ENCODE measurements at places on chromosomes 7 and 10. TPM values are rescaled to one million over a fixed set of nuclear protein-coding genes. Genes with fewer than 3 reads are reported as not detected.

DNA sequence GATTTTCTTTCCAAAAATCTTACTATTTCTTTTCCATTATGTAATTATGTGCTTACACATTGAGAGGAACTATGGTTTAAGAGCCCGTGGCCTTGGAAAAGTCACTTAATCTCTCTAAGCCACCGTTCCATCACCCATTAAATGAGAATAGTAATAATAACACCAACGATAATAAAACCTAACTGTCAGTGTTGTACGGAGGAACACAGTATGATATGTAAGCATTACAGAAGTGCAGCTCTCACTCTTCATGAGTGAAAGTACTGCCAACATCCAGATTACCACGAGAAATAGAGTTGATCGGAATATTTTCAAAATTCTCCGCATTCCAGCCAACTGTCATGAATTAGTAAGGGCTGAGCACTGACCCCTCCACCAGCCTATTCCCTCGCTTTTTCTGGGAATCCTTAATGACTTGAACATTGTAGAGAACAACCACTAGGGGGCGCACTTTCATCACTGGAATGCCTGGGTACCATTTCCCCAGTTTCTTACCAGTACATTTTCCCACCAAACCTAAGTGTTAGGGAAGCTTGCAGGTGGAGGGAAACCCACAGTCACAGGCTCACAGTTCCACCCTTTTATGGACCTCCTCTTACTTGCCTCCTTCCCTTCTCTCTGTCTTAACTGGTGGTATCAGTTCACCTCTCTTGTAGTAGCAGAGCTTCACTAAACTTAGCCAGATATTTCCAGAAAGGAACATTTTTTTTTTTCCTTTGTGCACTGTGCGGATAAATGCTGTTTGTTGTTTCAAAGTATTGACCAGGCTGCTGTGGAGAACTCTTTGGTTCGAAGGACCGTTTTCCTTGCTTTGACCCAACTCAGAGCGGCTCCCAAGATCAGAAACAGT, 27.8 kb downstream of the NKX2-3 start:
- DNase-seq, result no peak

- no peak for DNase-seq
These were observed 619.5 kb upstream of the SEMA3D start for GRCh38 chr7:85806321-85806720.

- DNase-seq, result no peak
These were observed 108.3 kb upstream of the ABCB5 start for GRCh38 chr7:20507157-20507556.

Gene TAF6
- 50.9 TPM for total RNA-seq

Gene FGL2
- total RNA-seq, result 1.9 TPM

Gene SLC13A1
- 0.07 TPM for total RNA-seq

GRCh38 chr7:95092324-95092723, 184.9 kb downstream of the PPP1R9A start:
- no peak for DNase-seq

DNA sequence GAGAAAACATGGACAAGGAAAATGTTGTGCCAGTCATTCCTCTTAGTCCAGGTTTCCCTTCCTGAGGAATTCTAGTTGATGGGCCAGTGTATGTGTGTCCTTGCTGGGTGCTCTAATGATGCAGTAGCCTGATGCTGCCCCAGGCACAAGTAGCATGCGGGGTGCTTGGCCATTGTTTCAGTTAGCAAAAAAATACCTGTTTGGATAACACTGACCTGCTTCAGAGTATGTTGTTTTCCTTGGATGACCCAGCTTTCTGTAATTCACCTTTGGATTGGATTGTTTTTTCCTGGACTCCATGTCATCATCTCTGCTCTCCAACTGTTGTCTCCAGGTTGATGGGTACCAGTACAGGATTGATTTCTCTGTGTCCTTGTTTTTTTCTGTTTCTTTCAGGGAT, 169.2 kb downstream of the SND1 start:
- DNase-seq, result no peak

- no peak for DNase-seq
These were observed 184.4 kb upstream of the KLF14 start for GRCh38 chr7:130918129-130919052.

Gene CYP2E1
- 0.62 TPM for total RNA-seq

Gene AHR
- 66.0 TPM for total RNA-seq

DNA sequence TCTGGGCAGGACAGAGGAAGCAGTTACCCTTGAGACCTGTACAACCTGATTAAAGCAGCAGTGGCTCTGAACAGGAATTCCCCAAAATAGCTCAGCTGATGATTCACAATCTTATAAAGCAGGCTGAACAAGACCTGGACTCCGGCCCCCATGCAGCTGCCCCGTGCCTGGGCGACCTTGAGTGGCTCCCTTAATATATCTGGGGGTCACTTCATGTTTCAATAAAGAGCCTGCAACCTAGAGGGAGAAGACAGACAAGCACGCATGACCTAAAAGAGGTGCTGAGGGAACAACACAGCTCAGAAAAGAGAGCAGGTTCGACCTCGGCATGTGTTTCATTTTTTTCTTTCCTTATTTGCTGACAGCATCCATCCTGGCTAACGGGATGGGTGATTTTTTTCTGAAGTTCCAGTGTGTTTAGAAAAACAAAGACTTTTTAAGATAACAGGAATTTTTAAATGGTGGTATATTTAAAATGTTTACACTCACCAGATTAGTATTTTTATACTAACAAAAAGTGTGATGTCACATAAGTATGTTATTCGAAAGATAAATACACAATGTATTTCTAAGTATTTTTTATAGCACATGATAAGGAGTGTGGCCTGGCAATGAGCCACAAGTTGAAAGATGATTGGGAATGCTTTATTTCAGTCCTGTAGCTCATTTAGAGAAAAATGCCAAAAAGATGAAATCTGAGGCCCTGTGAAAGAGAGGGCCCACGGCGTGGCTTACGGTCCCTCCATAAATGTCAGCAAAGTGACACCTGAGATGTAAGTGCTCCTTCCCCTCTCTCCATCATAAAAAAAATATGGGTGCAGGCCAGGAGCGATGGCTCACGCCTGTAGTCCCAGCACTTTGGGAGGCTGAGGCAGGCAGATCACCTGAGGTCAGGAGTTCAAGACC, 161.3 kb downstream of the SLIT1 start:
- DNase-seq, result no peak

DNA sequence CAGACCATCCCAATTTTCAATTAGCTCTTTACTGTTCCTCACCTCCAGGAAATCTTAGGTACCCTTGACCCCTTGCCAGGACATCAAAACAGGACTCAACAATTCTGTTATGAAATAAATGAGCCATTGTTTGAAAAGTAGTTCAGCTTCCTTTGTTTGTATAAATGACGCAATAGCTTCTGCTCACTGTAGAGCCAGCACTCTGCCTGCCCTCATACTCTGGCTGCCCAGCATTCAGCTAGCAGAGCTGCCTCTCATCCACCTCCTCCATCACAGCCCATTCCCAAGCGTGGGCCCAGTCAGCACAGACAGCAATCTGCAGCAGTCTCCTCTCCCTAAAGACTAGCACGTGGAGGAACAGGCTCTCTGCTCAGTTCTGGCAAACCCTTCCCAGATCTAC, 478.6 kb downstream of the GRID1 start:
- DNase-seq, result no peak
